Activated CD8-positive, alpha-beta T cell treated with anti-CD3 and anti-CD28 coated beads for 36 hours (primary cell): ENCODE measurements at places on chromosomes 2 and 18.

GRCh38 chr2:196652869-196653268 is 13.4 kb downstream of the CCDC150 start:
- no peak for DNase-seq

GRCh38 chr2:207241198-207241597 is 75.5 kb upstream of the KLF7 start:
- peak; percentile 77 for DNase-seq

DNA sequence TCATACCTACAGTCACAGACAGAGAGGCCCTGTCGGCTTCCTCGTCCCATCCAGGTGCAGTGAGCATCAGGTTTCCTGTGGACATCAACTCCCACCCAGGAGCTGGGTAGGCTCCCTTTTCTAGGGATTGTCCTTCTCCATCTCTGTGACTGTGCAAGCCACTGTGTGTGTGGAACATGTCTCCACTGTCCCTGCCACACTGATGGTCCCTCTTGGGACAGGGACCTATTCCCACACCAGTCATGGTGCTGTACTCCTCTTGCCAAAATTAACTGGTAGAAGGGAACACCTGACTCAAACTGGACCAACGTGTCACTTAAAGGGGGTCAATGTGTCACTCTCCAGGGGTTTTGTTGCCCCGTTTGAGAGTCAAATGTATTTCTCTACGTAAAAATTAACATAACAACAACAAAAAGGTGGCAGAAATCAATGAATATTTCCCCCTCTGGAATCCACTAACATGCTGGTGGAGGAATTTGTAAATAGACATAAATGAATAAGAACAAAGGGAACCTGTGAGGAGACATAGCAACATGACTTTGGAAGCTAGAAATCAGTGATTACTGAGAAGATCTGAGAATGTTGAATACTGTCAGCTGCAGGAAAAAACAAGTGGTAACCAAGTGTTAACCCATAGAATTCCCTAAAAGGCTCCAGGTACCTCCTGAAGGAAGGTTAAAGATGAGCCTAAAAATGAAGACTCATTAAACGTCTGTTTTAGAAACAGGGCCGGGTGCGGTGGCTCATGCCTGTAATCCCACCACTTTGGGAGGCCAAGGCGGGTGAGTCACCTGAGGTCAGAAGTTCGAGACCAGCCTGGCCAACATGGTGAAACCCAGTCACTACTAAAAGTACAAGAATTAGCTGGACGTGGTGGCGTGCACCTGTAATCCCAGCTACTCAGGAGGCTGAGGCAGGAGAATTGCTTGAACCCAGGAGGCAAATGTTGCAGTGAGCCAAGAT is 40.4 kb downstream of the SH2D6 start:
- no peak for DNase-seq

GRCh38 chr2:229150317-229150716 is 120.8 kb downstream of the PID1 start:
- DNase-seq: no peak
